ENCODE measurements at places on chromosomes 16 and 17.

GRCh38 chr17:76048711-76049110, 21.6 kb upstream of the EVPL start:
- no peak for DNase-seq

GRCh38 chr17:8753136-8753975, 5.0 kb downstream of the SPDYE4 start:
- no peak for DNase-seq

DNA sequence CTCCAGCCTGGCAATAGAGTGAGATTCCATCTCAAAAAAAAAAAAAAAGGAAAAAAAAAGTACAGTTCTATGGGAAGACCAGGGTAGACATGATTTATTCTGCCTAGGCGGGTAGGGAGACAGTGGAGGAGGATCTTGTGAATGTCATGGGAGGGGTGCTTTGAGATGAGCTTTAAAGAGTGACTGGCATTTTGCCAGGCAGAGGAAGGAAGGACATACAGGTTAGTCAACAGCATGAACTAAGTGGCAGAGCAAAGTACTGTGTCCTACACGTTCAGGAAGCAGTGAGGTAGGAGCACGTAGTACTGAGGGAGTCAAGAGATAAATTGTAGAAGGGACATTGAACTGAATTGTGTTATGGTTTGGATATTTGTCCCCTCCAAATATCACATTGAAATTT, 451.5 kb downstream of the TOX3 start:
- no peak for DNase-seq

DNA sequence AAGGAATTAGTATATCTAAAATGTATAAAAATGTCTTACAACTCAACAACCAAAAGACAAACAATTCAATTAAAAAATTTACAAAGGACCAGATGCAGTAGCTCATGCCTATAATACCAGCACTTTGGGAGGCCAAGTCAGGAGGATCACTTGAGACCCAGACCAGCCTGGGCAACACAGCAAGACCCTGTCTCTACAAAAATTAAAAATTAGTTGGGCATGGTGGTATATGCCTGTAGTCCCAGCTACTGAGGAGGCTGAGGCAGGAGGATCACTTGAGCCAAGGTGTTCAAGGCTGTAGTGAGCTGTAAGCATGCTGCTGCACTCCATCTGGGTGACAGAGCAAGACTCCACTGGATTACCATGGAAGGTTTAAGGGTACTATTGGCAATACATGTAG, 33.8 kb downstream of the ZNRF1 start:
- DNase-seq: no peak

DNA sequence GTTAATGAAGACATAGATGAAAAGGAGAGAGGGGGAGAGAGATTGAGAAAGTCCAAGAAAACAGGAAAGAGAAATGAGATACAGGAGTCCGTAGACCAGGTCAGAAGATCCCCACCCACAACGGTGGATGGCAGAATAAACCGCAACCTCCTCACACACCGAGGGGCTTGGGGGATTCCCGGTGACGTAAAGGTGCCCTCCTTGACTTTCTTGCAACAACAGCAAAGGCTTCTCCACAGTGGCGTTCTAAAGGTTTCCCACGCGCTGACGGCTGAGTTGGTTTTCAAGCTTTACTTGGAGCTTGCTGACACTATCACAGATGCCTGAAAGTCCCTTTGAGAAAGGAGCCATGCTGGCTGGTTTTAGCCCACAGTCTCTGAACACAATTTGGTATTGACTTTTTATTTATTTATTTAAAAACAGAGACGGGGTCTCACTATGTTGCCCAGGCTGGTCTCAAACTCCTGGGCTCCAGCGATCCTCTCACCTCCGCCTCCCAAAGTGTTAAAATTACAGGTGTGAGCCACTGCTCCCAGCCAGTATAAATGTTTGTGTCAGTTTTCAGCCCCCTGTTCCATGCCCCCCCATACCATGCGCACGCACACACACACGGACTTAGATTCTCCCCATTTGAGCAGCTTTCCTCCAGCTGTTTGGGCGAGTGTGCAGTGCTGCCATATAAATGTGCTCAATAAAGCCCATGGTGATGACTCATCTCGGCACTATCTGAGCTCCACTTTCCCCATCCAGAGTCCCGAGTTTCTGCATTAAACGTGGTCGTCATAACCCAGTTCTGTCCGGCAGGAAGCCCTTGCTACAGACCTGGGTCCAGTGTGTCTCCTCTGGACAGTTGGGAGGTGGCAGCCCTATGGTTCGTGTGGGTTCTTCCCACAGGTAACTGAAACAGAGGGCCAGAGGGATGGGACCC, 33.0 kb upstream of the SEC14L1 start:
- no peak for DNase-seq

- no peak for DNase-seq
Observed at GRCh38 chr17:61967729-61968128, 39.9 kb upstream of the INTS2 start.
